T-cell (primary cell): ENCODE measurements at places on chromosomes 4 and X.

GRCh38 chr4:186627226-186627865 is 72.0 kb upstream of the MTNR1A start:
- DNase-seq, result no peak
- H3K27ac ChIP-seq, result no peak overlapping the region
- no peaks in the 10 kb centered on the region for H3K4me1 ChIP-seq
- no peaks in the 10 kb centered on the region for H3K27me3 ChIP-seq

DNA sequence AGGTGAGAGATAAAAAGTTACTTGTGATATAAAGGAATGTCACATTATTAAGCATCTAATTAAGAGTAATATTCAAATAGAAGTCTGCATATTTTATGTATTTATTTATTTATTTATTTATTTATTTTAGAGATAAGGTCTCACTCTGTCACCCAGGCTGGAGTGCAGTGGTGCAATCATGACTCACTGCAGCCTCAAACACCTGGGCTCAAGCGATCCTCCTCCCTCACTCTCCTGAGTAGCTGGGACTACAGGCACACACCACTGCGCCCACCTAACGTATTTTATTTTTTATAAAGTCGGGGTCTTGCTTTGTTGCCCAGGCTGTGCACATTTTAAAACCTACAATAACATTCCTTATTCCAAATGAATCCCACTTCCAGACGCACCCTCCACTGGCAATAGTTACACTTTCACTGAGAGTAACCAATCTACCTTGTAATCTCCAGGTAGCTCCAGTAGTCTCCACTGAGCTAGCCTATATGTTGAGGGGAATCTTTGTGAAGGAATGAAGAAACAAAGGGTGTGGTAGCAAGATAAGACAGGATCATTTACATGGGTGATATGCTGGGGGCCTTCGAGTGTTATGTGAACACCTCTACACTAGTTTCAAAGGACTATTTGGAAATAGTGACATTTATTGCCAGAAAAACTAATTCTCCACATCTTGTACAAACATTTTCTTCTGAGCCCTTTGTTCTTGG is 11.9 kb downstream of the SH3D19 start:
- H3K27me3 ChIP-seq, result peaks cover 13% of the 10 kb centered on the region
- H3K27ac ChIP-seq, result no peak overlapping the region
- no peak overlapping the region for H3K4me3 ChIP-seq
- H3K4me1 ChIP-seq, result no peaks in the 10 kb centered on the region
- no peak for DNase-seq

DNA sequence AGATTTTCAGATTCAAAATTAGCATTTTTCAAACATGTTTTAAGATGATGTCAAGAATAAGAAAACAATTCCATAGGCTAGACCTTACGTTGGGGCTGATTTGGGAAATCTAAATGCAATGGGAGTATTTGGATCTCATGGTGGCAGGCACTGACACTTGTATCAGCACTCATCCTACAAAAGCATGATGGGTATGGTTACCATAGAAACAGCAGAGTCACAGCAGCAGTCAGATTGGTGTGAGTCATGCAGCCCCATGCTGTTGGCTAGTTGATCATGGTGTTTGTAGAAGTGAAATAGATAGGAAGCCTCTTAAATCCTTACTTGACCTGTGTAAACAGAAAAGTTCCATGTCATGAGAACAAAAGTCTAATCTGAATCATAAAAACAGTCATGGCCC is 1637.3 kb upstream of the PABPC4L start:
- no peak overlapping the region for H3K27ac ChIP-seq
- no peak overlapping the region for H3K4me3 ChIP-seq
- no peak for DNase-seq
- no peaks in the 10 kb centered on the region for H3K4me1 ChIP-seq
- no peaks in the 10 kb centered on the region for H3K36me3 ChIP-seq

DNA sequence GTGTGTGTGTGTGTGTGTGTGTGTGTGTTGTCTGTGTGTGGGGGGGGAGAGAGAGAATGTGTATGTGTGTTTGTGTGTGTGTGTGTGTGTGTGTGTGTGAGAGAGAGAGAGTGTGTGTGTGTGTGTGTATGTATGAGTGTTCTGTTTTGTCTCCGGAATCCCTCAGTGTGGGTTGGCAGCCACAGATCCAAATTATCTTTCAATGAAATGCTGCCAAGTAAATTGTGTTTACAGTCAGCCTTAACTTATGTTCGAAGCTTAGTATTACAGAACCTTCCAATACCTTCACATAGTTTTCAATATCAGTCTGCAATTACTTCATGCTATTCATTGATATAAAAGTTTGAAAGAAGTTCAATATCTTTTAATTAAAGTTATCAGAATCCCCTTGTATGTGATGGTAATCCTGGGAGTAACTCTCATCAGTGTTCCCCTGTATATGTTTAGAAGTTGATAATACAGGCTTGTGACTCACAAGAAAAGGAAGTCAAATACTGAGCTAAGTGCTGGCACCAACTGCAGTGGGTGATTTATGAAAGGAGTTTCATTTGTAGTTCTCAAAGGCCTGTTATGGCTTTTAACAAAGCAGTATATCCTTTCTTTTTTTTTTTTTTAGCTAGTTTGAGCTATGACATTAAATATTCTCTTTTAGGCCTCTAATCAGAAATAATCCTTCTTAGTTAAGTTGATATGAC is 51.6 kb upstream of the HTR2C start:
- H3K36me3 ChIP-seq, result no peaks in the 10 kb centered on the region
- no peaks in the 10 kb centered on the region for H3K4me1 ChIP-seq
- no peak overlapping the region for H3K4me3 ChIP-seq
- H3K27ac ChIP-seq, result no peak overlapping the region

DNA sequence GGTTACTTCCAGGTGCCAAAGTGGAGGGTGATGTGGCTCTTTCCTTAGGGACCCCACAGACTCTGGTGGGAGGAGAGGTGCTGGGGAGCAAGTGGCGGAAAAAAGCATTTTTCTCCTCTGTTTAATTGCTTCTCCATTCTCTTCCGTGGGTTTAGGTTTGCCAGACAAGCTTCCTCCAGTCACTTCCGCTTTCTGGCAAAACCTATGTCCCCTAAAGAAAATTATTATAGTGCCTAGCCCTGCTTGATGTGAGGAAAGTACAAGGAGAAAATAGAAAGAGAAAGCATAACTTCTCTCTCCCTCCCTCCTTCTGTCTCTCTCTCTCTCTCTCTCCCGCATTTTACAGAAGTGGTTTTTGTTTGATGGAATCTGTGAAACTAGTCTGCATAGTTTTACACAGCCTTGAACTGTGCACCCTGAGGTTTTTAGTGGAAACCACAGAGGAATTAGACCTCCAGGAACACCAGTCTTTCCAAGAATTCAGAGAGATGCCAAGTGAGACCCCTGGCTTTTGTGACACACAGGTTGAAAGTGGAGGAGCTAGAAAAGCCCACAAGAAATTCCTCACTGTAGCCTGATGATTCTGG is 231.1 kb upstream of the ANXA3 start:
- no peak overlapping the region for H3K27ac ChIP-seq
- H3K27me3 ChIP-seq, result no peaks in the 10 kb centered on the region
- DNase-seq, result no peak
- no peaks in the 10 kb centered on the region for H3K36me3 ChIP-seq
- H3K4me1 ChIP-seq, result no peaks in the 10 kb centered on the region
- H3K4me3 ChIP-seq, result no peak overlapping the region
